ENCODE measurements at places on chromosomes 6 and 20.

- no peak for DNase-seq
These were observed 181.6 kb downstream of the CDC5L start for GRCh38 chr6:44569131-44569530.

GRCh38 chr20:56582542-56582941, 46.6 kb upstream of the TFAP2C start:
- DNase-seq: no peak

DNA sequence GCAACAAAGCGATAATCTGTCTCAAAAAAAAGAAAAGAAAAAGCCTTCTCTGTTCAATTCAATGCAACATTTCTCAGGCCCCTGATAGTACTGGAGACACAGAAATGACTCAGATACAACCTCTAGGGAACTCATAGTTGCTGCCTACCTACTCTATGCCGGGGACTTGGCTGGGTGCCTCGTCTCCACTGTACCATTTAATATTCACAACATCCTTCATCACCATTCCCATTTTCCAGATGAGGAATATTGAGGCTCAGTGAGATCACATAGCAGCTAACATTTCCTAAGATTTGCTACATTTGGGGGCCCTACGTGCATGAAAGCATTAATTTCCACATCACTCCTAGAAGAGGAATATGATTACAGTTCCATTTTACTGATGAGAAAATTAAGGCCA, 7.5 kb downstream of the NOL4L start:
- DNase-seq: no peak

- DNase-seq: no peak
These were observed 61.4 kb upstream of the TNFAIP3 start for GRCh38 chr6:137805622-137806021.

DNA sequence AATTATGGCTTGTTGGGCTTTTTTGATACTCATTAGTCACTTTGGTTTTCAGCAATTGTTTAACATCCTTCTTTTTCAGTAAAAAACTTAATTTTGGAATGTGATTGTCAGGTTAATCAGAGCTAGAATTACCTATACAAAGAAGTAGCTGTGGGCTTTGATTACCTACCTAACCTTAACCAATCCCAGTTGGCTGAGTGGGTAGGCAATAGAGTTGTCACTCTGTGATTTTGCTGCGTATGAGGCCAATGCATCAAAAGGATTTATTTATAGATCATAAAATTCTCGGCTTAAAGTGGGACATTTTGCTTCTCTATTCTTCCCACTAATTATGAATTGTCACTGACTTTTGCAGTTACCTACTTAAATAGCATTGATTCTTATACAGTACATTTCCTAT, 111.4 kb downstream of the PHACTR1 start:
- DNase-seq: no peak
